ENCODE measurements at places on chromosomes 16 and 17.

DNA sequence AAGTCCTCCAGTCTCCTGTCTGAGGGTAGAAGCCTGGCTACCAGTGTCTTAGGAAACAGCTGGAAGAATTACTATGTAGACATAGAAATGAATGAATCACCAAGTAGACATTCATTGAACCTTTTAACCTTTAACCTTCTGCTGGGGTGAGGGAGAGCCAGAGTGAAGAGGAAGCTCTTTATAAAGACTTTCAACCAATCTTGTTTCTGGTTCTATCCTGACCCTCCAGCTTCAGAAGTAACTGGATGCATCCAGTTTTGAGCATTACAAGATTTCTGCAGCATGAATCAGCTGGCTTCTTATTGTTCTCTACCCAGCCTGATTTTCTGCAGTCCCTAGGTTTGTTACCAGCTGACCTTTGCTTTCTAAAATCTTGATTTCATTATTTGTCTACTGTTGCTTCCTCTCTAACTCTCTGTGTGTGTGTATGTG, 8.5 kb downstream of the TEKT1 start:
- DNase-seq, result no peak

DNA sequence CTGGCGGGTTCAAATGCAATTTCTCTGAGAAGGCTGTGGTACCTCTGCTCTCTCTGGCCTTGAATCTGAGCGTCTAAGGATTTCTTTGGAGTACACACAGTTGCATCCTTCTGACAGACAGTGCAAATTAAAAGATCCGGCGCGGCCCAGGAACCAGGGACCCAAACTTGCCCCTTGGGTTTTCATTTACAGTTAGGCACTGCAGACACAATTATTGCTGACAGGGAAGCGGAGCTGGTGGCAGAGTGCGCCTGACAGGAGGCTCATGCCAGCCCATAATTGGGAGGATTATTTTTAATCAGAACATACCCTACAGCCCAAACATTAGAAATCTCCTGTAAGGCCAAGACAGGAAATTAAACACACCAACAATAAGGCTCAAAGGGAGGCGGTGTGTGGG, 1023.4 kb upstream of the RBFOX1 start:
- no peak for DNase-seq

DNA sequence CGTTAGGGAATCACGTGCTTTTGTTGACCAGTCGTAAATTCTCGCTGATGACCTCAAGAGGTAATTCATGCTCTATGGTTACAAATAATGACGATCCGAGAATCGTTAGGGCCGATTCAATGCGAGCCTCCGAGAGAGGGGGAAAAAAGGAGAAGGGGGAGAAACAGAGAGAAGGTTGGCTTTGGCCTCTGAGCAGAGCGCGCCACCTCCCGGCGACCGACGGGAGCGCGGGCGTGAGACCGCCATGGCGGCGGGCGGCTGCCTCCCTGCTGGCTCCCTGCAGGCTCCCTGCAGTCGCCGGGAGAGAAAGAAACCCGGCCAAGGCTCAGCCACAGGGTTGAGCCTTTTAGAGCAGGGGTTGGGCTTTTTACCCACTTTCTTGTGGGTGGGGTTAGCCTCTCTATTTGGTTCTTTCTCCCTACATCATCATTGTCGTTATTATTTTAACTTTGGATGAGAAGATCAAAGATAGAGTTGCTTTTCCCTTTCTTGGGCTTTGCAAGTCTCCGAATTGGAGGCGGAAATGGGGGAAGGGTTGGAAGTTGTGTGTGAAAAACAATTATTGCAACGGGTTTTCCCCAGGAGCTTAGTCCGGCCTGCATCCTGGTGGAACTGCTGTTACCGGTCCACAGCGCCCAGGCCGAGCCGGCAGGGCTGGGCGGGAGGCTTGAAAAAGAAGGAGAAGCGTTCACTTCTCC, 410 bp upstream of the HOXB5 start:
- DNase-seq, result peak; percentile 66

GRCh38 chr16:71408536-71408935, 33.3 kb downstream of the TLE7 start:
- no peak for DNase-seq

GRCh38 chr17:75610103-75610984, 22.7 kb downstream of the MYO15B start:
- DNase-seq, result no peak

Measured in stimulated activated CD8-positive, alpha-beta memory T cell treated with anti-CD3 and anti-CD28 coated beads, Interleukin-2, amount 100 ng/mL, for 1 hour (primary cell).